GM18507 (cell line): ENCODE measurements at places on chromosomes 16 and 17.

- DNase-seq: no peak
Measured at GRCh38 chr16:75854152-75854551, 127.9 kb upstream of the CPHXL start.

DNA sequence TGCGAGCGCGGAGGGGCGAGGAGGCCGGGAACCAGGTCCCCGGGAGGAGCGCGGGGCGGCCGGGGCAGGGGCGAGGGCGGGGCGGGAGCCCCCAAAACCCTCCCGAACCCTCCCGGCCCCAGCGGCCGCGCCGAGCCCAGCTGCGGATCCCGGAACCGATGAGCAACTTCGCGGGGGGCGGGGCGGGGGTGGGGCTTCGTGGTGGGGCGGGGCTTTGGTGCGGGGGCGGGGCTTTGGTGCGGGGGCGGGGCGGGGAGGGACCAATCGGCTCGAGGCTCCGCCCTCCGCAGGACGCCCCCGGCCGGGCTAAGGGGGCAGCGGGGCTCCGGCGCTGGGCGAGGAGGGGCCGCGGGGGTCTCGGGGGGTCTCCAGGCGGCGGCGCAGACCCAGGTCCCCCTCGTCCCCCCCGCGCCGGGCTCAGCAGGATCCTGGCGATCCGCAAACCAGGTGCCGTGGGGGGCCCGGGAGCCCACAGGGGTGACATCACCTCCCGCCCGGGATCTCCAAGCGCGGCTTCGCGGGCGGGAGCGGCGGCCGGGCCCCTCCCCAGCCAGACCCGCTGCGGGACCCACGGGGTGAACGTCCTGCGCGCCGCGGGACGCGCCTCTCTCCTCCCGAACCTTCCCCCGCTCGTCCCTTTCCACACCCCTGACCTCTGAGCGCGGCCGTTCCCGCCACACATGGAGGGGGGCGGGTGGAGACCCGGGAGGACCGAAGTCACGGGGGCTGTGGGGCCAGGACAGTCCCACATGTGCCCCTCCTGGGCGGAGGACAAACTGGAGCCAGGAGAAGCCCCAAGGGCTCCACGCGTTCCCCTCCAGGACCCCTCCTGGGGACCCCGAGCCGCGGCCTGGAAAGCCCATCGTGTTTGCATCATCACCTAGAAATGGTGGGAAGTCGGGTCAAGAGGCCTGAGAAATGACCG lies at the start of gene ABR:
Gene ABR (minus strand): TSS at position 164 of the 925 bp plus-strand sequence. CDS start 254 bp downstream, outside the sequence.
- DNase-seq: no peak

DNA sequence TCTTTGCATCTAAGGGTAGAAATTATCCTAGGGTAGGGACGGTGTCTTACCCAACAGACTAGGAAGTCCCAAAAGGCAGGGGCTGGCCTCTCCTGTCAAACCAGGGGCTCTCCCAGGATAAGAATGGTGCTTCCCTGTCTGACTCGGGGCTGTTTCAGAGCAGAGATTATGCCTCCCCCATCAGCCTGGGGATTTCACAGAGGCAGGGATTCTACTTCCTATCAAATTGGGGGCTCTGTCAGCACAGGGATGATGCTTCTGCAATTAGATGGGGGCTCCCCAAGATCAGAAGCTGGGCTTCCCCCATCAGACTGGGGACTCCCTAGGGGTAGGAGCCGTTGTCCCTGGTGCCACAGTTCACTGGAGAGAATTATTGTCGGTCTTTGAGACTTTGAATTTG lies 2.3 kb downstream of the NXPH3 start:
- no peak for DNase-seq

GRCh38 chr17:75356260-75356937 lies 49.1 kb downstream of the GRB2 start:
- no peak for DNase-seq

GRCh38 chr17:5837055-5837491 lies 233.1 kb upstream of the WSCD1 start:
- DNase-seq: no peak
